ENCODE measurements at places on chromosomes 6 and 20. TPM values are rescaled to one million over a fixed set of nuclear protein-coding genes. Genes with fewer than 3 reads are reported as not detected.

Gene ADGRG6
- 26.6 TPM for total RNA-seq

Gene EEF1E1
- total RNA-seq, result 17.8 TPM

Gene MCM8
- 5.4 TPM for total RNA-seq

- H3K27me3 ChIP-seq, result no peaks in the 10 kb centered on the region
- H3K4me1 ChIP-seq, result peaks cover 70% of the 10 kb centered on the region
- H3K36me3 ChIP-seq, result no peaks in the 10 kb centered on the region
- no peak overlapping the region for H3K4me3 ChIP-seq
- H3K27ac ChIP-seq, result no peak overlapping the region
Observed at GRCh38 chr6:14658030-14658429, 540.5 kb downstream of the CD83 start.

DNA sequence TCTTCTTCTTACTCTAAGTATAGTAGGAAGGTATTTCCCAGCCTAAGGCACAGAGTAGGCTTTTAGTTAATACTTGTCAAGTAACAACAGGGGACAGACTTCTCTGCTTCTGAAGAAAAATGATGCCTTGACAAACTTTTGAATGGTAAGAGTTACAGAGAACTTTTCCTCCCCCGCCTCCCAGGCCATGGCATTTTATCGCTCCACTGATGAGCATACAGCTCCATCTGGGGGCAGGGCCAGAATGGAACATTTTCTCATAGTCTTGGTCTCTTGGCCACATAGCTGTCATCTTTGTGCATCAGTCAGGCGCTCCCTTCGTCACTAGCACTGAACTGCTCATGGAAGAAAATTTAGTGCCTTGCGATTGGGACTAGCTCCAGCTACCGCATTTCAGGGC is 1066.8 kb upstream of the CITED2 start:
- no peaks in the 10 kb centered on the region for H3K36me3 ChIP-seq
- H3K4me3 ChIP-seq, result no peak overlapping the region
- no peaks in the 10 kb centered on the region for H3K4me1 ChIP-seq
- H3K27ac ChIP-seq, result peak overlapping the region; percentile 19
- no peaks in the 10 kb centered on the region for H3K27me3 ChIP-seq

DNA sequence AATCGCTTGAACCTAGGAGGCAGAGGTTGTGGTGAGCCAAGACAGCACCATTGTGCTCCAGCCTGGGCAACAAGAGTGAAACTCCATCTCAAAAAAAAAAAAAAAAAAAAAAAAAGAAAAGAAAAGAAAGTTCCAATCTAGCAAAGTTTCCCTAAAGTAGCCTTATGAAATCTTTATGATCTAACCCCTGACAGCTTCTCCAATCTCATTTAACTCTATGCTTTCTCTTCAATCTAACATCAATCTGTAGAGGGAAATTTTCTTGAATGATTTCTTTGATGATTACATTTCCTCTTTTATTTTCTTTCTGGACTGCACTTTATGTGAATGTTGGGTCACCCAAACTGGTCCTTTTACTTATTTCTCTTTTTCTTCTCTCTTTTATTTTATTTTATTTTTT is 2.2 kb upstream of the SLC18B1 start:
- H3K36me3 ChIP-seq, result no peaks in the 10 kb centered on the region
- H3K27me3 ChIP-seq, result no peaks in the 10 kb centered on the region
- H3K4me1 ChIP-seq, result peaks cover 12% of the 10 kb centered on the region
- H3K4me3 ChIP-seq, result no peak overlapping the region
- DNase-seq, result no peak

DNA sequence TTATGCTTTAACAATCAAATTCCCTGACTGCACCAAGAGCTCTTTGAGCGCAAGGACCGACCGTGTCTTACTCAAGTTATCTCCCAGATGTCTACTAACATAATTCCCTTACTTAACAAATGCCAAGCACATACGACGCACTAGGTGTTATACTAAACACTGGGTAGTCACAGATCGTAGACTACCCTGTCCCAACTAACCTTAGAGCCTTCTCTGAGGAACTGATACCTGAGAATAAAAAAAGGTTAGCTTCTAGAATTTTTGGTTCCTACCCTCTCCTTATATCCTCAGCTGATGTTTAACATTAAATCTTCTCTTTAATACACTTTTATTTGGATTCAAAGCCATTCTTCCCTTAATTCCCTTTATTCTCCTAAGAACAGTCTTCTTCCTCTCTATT is 38.5 kb downstream of the EPB41L2 start:
- no peak overlapping the region for H3K4me3 ChIP-seq
- H3K4me1 ChIP-seq, result no peaks in the 10 kb centered on the region
- no peaks in the 10 kb centered on the region for H3K27me3 ChIP-seq
- no peak overlapping the region for H3K27ac ChIP-seq
- no peak for DNase-seq

GRCh38 chr20:826695-827323 is 6.7 kb upstream of the FAM110A start:
- DNase-seq, result peak; percentile 17
- H3K4me3 ChIP-seq, result no peak overlapping the region
- no peaks in the 10 kb centered on the region for H3K4me1 ChIP-seq
- no peak overlapping the region for H3K27ac ChIP-seq
- H3K27me3 ChIP-seq, result no peaks in the 10 kb centered on the region
